ENCODE measurements at places on chromosomes 13 and 19.

DNA sequence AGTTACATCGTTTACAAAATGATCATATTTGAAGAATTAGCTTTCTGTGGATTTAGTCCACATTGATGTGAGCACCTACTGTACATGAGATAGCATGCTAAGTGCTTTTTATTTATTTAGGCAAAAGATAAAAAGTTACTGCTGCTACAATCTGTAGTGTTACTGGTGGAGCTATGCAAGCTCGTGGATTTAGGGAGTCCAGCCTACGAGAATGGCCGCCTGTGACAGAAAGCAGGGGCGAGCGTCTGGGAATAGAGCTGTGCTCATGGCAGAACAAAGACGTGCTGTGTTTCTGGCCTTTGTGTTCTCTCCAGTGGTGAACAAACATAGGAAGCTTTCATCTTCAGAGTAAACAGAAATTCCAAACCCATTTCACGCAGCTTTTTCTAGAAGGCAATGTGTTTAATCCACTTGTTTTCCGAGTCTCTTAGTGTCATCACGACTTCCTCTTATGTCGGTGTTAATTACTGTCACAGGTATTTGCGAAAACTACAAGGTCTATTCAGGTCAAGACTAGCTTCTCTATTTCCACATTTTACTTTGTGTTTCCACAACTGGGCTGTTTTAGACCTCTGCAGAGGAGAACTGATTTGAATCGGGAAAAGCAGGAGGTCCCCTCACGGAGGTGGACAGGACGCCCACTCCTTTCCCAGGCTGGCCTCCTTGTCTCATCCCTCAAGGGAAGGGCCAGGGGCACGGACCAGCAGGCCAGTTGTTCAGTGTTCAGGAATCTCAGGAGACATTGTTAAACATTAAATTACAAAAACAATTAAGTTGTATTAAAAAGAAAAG is 67.3 kb downstream of the ATP11A start:
- no peak for DNase-seq

- no peak for DNase-seq
Measured at GRCh38 chr19:39467941-39468340, 12.7 kb upstream of the TIMM50 start.

GRCh38 chr13:111855191-111855590 is 211.8 kb upstream of the SOX1 start:
- no peak for DNase-seq

DNA sequence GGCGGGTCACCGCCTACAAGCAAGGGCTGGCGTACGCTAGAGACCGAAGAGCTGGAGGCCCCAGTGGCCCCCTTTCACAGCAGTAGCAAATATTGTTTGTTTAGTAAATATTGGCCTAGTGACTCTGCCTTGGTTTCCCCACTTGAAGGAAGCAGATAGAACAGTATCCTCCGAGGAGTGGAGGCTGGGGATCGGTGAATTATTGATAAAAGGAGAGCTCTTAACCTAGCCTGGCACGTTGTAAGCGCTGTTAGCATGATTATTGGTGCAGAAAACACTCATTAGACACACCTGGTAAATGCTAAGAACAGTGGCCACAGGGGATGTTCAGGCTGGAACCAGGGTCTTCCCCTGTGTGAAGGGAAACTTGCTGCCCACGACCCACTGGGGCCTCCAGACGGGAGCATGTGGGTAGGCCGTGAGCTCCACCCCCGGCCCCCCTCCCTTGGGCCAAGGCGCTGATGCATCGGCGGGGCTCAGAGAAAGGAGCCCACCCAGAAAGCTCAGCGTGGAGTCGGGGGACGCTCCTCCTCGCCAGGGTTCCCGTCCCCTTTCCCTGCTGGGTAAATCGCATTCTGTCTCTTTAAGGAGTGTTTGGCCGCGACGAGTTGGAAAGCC is 2.3 kb downstream of the IER2 start:
- DNase-seq: no peak

DNA sequence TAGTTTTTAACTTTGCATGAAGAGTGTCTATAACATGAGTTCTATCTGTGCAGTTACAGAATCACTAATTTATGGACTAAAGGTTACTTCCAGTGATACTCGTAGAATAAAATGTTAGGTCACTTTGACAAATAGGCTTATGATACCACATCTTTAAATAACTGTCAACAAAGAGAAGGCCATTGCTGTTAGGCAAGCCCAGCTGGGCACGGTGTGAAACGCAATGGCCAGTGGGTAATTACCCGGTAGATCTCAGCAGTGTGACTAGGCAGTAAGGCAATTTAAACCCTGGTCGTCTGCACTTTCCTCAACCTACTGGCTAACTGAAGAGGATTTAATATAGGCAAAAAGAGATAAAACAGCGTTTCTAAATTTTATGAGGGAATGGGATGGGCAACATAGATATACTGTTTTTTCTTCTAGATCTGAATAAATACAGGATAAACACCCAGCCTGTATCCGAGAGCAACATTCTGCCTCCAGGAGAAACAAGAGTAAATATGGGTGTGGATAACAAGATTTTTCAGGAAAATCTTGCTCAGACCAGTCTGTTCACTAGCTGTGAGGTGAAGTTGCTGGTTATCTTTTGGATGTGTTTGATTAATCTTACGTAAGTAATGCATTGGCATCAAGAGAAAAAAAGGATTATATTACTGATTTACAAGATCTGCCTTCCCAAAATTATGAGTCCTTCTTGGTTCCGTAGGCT is 631.3 kb downstream of the EFNB2 start:
- no peak for DNase-seq

DNA sequence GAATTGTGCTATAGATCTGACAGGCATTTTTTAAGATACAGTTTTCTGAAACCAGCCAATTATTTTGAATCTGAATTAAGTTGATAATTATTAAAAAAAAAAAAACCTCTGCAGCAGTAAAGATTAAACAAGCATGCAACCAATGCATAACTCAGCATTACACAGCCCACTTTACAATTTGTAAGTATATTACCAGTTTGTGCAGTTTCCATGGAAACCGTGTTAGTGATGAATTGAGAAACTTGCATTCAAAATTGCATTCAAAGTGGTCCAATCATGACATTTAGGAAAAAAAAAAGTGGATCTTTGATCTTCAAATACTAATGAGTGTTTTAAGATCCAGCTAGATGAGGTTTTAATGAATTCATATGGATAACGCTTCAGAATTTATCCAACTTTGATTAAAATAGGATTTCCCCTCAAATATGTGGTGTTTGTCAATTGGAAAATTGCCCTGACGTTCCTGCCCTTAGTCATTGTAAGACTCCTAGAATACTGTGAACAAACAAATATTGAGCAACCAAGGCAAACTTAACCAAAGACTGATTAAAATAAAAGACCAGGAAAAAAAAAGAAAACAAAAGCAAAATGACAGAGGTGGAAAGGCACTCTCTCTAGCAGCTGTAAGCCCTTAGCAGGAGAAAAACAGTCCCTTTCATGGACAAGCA is 314.8 kb upstream of the MAB21L1 start:
- no peak for DNase-seq

DNA sequence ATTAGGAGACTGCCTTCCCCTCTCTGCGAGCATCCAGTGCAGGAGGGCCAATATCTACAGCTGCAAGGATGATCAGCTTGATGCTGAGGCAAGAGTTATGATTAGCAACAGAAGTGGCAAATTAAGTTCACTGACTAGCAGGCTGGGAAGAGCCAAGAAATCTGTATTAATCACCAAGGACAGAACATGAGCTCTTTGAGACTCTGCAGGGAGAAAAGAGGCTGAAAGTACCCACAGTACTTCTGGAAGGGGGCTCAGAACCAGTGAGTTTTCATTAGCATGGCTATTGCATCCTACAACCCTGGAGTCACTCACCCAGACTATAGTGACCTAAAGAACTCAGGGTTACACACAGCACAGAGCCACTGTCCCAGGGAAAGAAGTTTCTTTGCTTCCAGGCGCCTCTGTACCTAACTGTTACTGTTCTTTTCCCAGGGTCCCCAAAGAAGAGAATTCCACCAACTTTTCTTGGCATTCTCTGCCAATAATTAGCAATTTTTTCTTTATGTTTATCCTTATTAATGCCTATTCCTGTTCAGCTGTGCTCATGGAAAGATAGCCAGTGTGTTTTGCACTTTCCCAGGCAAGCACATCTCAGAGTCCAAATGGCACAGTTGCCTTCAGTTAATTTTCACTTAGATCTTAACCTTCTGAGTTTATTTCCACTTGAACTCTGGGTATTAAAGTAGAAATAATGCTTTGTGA is 25.8 kb upstream of the MEDAG start:
- DNase-seq: no peak

DNA sequence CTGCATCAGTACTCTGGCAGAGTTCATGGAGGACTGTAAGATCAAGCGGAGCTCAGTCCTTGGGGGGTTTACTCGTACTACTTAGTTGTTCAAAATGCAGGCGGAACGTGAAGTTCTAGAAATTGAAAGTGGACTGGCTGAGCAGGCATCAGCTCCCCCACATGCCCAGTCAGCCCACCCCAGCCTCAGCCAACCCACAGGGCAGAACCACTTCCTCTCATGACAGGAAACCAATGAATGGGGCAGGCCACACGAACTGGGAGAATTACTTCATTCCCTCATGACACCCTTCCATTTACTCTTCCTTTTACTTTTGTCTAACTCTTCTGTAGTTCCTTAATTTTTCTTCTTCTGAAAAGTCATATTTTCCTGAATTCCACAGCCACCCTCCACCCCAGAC is 71.9 kb downstream of the FLT1 start:
- DNase-seq: peak; percentile 24
